ENCODE measurements at places on chromosomes 1 and 21.

GRCh38 chr1:244212219-244212618 lies 161.1 kb downstream of the ZBTB18 start:
- DNase-seq = no peak

- no peak for DNase-seq
Measured at GRCh38 chr1:26291433-26291832, 11.5 kb downstream of the SH3BGRL3 start.

GRCh38 chr1:154857441-154858215 lies 12.5 kb downstream of the KCNN3 start:
- DNase-seq = no peak

GRCh38 chr1:228079013-228079412 lies 3.5 kb upstream of the ARF1 start:
- DNase-seq = no peak

DNA sequence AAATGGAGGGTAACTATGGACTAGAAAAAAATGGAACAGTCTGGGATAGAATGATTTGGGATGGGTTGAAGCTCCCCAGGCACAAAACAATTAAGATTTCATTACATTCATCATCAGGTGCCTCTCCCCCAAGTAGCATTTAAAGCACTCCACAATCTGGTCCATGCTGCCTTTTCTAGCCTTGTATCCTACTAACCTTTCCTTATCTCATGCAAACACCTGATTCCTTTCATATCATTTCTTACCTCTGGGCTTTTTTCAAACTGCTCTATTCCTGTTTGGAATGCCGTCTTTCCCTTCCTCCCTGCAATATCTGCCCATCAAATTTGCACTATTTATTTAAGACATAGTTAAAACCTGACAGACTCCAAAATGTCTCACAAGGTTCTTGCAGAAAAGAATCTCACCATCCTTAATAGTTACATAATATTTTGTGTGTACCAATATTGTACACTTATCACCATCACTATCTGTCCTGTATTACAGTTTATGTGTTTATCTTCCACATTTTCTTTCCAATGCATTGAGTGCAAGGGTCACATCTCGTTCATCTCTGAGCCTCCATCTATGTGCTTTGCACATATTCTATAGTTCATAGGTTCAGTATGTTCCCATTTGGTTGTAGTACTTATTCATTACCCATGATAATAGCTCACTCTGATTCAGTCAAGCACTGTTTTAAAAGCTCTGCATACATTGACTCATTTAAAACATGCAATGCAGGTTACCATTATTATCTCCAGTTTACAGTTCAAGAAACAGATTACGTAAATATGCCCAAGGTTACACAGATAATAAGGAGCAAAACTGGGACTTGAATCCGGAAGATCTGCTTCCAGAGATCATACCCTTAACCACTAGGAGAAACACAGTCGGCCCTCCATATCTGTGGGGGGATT lies 16.1 kb upstream of the SHCBP1L start:
- no peak for DNase-seq

GRCh38 chr1:15020943-15021745 lies 132.4 kb upstream of the TMEM51 start:
- DNase-seq = no peak

- DNase-seq = no peak
Measured at GRCh38 chr1:236893626-236894545, 98.8 kb downstream of the MTR start.

GRCh38 chr1:2471587-2472001 lies 4.5 kb upstream of the PLCH2 start:
- DNase-seq = no peak

All from fibroblast of the aortic adventitia (primary cell).